Activated T-helper 1 cell treated with anti-CD3 and anti-CD28 coated beads, Interleukin-2, amount 50 U/mL, for 16 hours (primary cell): ENCODE measurements at places on chromosomes 2 and 18.

- DNase-seq = no peak
Observed at GRCh38 chr18:23137097-23137635, 1.9 kb downstream of the CABLES1 start.

- DNase-seq = no peak
Observed at GRCh38 chr2:187942876-187943275, 348.8 kb upstream of the GULP1 start.

- DNase-seq = no peak
Observed at GRCh38 chr2:181872178-181872577, 19.4 kb upstream of the ITPRID2 start.

GRCh38 chr2:70412294-70413070 is 110.6 kb upstream of the FAM136A start:
- no peak for DNase-seq

- no peak for DNase-seq
Observed at GRCh38 chr18:74310411-74310810, 5.2 kb upstream of the C18orf63 start.

DNA sequence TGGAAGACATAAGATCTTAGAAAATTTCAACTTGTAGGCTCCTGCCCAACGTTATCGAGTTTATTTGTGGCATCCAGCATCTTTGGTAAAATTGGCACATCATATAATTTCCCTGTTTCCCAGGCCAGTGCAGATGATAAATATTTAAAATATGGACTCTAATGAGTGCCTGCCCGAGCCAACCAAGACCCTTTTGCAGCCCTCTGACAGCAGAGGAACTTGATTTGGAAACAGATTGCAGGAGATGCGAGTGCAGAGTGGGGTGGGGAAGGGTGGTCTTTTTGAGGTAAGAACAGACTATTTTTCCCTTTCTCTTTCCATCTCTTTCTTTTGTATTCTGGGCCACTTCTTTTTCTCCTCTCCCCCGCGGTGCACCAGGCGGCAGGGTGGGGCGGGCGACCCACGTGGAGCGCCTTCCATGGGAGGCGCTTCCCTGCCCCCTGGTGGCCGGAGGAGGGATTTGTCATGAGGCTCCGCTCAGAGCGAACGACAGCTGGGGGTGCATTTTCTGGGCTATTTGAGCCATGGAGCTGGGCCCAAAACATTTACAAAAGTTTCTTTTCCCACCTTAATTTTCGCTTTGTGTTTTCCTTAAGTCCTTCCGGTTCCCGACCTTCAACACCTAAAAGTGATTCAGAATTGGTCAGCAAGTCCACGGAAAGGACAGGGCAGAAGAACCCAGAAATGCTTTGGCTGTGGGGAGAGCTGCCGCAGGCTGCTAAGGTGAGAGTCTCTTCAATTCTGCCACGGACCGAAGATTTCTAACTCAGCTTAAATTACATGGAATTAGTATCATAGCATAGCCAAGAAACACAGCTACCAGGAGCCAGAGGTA is 32.7 kb downstream of the LPIN1 start:
- peak; percentile 78 for DNase-seq

GRCh38 chr2:236610991-236611821 is 41.6 kb downstream of the ACKR3 start:
- DNase-seq = no peak

GRCh38 chr18:12306752-12307700 is 1.0 kb upstream of the TUBB6 start:
- no peak for DNase-seq

DNA sequence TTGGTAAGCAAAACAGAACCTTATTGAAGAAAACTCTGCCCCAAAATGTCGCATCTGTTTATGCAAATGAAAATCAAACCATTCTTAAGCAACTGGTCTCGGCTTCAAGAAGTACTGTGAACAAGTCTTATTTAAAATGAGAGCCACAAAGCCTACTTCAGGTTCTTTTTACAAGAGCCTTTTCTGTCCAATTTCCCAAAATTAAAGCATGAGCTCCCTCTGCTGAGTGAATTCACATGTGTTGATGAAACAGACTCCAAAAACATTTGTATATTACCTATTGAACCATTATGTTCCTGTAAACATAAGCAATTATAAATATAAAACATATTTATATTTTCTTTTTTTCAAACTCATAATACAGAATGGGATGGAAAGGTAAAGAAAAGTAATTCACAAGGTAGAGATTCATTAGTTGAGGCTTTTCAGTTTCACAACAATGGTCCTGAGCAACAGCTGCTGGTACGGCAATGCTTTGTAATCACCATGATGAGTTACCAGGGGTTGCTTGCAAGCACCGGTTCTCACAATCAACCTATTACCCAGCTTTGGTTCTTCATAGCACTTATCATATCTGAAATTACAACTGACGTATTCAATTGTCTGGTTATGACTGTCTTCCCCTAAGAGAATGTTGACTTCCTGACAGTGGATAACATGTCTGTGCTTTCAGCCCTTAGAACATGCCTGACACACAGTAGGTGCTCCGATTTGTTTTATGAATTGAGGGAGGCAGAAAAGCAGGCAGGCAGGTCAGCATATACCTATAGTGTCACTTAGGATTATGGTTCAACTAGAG is 108.4 kb upstream of the BZW1 start:
- DNase-seq = no peak

DNA sequence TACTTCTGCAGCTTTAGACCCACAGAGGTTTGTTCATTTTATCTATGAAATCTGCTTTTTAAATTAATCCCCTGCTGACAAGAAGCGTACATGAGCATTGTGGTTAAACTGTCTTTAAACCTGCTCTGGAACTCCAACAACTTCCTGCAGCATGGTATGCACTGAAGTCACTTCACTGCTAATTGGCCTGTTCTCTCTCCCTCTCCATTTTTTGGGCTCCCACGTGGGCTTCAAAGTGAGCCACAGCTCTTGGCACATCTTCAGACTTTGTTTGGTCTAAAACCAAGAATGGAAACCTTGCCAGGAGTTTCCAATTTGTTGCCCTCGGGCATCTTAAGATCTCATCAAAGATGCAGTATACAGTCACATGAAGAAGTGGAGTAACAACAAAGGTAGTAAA is 311.4 kb downstream of the LRRTM1 start:
- DNase-seq = no peak

GRCh38 chr18:8938817-8939216 is 163.7 kb upstream of the NDUFV2 start:
- no peak for DNase-seq
